ENCODE measurements at places on chromosomes 11 and 22. TPM values are rescaled to one million over a fixed set of nuclear protein-coding genes. Genes with fewer than 3 reads are reported as not detected.

Gene SCARF2
- 3.1 TPM for total RNA-seq

Gene CCDC15
- 2.5 TPM for total RNA-seq

Gene ST14
- total RNA-seq = 0.94 TPM

Gene ACER3
- total RNA-seq = 6.4 TPM

Gene TSSK2
- not detected for total RNA-seq

Gene GLYAT
- not detected for total RNA-seq

Gene GGT5
- total RNA-seq = not detected

Gene NOX4
- total RNA-seq = not detected

Gene SLC35C1
- 11.8 TPM for total RNA-seq

Gene CABP4
- total RNA-seq = 3.7 TPM

Gene LIF
- not detected for total RNA-seq

Gene PRDM11
- 12.0 TPM for total RNA-seq

Gene APOC3
- total RNA-seq = not detected

Gene FAT3
- total RNA-seq = not detected

Gene RPS6KB2
- 80.9 TPM for total RNA-seq

Gene BCO2
- total RNA-seq = 2.3 TPM

Gene ANGPTL5
- total RNA-seq = not detected

Gene CCDC81
- 0.62 TPM for total RNA-seq

Gene SOX6
- total RNA-seq = not detected

Gene ADAMTS8
- total RNA-seq = not detected

Gene NUP98
- total RNA-seq = 126 TPM

Gene HBB
- not detected for total RNA-seq

Gene OR5L2
- total RNA-seq = not detected

Gene NRXN2
- total RNA-seq = not detected

Gene SLC22A6
- total RNA-seq = not detected

Gene ANO3
- total RNA-seq = not detected

Gene SEC14L6
- not detected for total RNA-seq

Gene LAMTOR1
- total RNA-seq = 66.8 TPM

Gene CHST1
- total RNA-seq = not detected

Gene CEP126
- 3.8 TPM for total RNA-seq

Gene VWCE
- 0.99 TPM for total RNA-seq

Gene CCDC188
- total RNA-seq = not detected

Gene SCN4B
- not detected for total RNA-seq

Gene MUC6
- not detected for total RNA-seq

Gene SRPRA
- total RNA-seq = 160 TPM

Gene GP1BB
- 0.34 TPM for total RNA-seq

Gene FREY1
- 3.4 TPM for total RNA-seq

Gene UBQLNL
- total RNA-seq = 0.47 TPM

All from naive thymus-derived CD8-positive, alpha-beta T cell (primary cell).